Dermis blood vessel endothelial cell (primary cell): ENCODE measurements at places on chromosomes 1 and 21. TPM values are rescaled to one million over a fixed set of nuclear protein-coding genes. Genes with fewer than 3 reads are reported as not detected.

GRCh38 chr1:109767637-109768334 is 4.1 kb upstream of the EPS8L3 start:
- no peak for DNase-seq

HMGCS2 gene
- not detected in 2 replicates for total RNA-seq

- DNase-seq = no peak
These were observed 4.8 kb downstream of the GBP7 start for GRCh38 chr1:89171067-89171438.

CHD1L gene
- total RNA-seq = 26.0 and 43.6 TPM in 2 replicates

GRCh38 chr1:85229574-85230097 is 28.8 kb upstream of the SYDE2 start:
- no peak for DNase-seq

DNA sequence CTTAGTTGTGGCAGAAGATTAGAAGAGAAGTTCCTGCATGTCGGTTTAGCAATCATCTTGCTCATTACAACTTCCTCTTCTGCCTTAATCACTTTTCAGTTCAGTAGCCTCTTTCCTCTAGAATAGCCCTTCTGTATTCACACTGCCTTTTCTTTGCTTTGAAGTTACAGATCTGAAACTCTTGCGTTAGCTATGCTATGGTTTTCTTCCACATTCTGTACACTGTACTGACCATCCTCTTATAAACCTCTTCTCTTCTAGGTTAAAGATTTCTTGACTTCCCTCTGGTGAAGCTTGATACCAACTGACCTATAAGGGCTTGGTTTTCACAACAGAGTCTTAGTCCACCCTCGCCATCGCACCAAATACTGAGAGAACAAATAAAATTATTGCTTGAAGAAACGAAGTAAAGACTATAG is 35.0 kb downstream of the C21orf91 start:
- DNase-seq = no peak

- DNase-seq = no peak
These were observed 13.8 kb downstream of the SNX7 start for GRCh38 chr1:98675282-98675681.

VCAM1 gene
- total RNA-seq = 6.2 and 24.5 TPM in 2 replicates

KCNE2 gene
- not detected in 2 replicates for total RNA-seq

PDZK1IP1 gene
- total RNA-seq = 0.42 and 1.0 TPM in 2 replicates

DNA sequence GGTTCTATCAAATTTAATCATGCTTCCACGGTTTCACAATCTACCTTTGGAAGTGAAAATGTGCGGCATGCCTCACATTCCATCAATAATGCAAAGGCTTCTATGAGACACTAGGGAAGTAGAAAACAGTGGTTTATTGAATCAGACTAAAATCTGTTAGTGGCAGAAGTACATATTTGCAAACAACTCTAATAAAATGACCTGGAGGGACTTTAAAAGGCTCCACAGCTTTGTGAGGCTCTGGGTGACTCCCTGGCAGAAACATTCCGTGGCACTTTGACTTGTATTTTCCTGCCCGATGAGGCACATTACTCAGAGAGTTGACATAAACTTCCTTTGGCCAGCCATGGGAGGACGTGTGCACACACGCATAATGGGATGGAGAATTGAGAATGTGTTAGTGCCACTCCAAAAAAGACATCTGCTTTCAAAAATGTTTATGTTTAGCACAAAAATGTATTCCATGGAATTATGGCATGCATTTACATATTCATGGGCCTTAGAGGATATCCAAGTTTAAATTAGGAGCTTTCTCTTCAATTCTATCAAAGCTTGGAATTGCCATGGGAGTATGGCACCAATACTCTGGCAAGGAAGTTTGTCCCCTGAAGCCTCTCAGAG is 60.0 kb upstream of the SSX2IP start:
- DNase-seq = peak; percentile 7

DNA sequence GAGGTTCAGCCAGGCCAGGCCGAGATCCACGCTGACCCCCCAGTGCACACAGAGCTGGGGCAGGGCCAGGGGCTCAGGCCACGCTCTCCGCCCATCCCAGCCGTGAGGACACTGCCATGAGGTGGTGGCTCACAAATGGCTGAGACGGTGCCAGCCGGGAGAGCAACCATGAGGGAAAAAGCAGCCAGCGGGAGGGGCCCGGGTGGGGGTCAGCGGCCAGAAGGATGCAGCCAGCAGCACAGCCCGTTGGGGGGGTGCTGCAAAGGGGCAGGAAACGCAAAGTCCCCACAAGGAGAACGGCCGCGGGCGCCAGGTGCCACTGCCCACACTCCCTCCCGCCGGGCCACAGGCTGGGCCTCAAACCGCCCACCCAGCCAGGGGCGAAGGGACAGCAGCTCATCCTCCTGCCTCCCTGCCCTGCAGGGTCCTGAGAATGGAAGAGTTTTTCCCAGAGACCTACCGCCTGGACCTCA is 8.3 kb downstream of the TTLL10 start:
- no peak for DNase-seq

- DNase-seq = no peak
These were observed 12.9 kb upstream of the GJA5 start for GRCh38 chr1:147773215-147773715.

DNA sequence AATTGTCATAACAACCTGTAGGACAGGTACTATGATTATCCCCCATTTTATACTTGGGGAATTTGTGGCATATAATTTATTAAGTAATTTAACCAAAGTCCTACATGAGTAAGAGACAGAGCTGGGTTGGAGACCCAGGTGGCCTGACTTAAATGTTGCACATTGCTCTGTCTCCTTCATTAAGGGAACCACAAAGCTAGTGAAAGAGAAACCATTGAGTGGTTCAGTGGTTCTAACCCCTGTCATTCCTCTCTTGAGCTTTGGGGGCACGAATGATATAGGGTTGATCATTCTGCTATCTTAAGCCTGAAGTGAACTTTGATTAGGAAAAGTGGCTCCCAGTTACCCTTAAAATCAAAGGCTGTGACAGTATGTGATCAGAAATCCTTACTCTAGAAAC is 5.3 kb upstream of the MAP3K7CL start:
- DNase-seq = no peak

- DNase-seq = no peak
These were observed 38.8 kb downstream of the NGF start for GRCh38 chr1:115299266-115299665.

DNA sequence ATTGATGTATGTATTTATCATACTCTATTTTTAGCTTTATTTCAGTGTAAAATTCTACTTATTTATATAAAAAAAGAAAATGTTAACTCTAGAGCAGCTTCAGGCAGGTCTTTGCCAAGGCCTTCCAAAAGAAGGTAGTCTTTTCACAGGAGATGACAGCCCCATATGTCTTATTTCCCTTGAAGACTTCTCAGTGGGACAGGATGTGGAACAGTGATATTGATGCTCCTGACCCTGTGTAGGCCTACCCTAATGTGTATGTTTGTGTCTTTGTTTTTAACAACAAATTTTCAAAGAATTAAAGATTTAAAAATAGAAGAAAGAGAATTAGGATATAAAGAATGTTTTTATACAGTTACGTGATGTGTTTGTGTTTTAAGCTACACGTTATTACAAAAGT is 1593.6 kb downstream of the AMY1C start:
- no peak for DNase-seq

- no peak for DNase-seq
These were observed 3.6 kb upstream of the CRABP2 start for GRCh38 chr1:156709031-156709430.

ELAPOR1 gene
- under 0.01 and 0.37 TPM in 2 replicates for total RNA-seq

PDZK1 gene
- total RNA-seq = 0.33 and 0.34 TPM in 2 replicates

GRCh38 chr1:216660561-216660960 is 62.7 kb downstream of the ESRRG start:
- no peak for DNase-seq

- DNase-seq = no peak
These were observed 32.0 kb downstream of the PTAFR start for GRCh38 chr1:28144203-28145135.
